Stimulated activated CD4-positive, alpha-beta T cell treated with anti-CD3 and anti-CD28 coated beads, Interleukin-4, amount 100 ng/mL, for 24 hours (primary cell): ENCODE measurements at places on chromosomes 3 and 15.

GRCh38 chr15:89346516-89347231, 12.1 kb upstream of the POLG start:
- DNase-seq = no peak

DNA sequence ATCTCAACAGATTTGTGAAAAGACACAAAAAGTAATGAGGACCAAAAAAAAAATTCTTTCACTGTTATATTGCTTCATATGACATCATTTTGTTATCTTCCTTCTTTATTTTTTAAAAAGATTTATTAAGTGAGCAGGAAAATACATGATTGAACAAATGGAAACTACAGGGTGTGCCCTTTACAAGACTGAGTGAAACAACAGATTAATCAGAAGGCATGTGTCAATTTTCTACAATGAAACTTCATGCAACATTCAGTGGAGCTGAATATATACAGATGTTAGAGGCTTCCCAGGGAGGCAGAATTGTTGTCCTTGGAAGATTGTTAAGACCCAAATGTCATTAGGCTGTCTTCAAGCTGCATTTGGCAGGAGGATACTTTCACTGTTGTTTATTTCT, 28.4 kb upstream of the SLC2A2 start:
- DNase-seq = no peak

GRCh38 chr3:24683090-24683489, 188.4 kb upstream of the THRB start:
- DNase-seq = no peak

DNA sequence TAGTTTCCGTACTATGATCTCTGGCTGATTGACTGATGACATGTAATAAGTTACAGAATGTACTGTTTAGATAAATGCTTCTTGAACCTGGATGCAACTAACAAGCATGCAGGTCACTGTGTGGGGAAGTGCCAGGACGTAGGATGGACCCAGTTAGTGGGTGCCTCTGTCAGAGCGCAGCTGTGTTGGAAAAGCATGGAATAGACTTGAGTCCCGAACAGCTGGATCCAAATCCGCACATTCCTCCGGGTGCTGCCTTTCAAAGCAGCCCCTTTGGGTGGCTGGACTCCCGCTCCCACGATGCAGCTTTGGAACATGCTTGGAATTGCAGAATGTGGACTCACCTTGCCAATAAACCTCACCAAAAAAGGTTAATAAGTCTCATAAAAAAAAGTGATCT, 35.5 kb upstream of the ALDH1A3 start:
- no peak for DNase-seq

DNA sequence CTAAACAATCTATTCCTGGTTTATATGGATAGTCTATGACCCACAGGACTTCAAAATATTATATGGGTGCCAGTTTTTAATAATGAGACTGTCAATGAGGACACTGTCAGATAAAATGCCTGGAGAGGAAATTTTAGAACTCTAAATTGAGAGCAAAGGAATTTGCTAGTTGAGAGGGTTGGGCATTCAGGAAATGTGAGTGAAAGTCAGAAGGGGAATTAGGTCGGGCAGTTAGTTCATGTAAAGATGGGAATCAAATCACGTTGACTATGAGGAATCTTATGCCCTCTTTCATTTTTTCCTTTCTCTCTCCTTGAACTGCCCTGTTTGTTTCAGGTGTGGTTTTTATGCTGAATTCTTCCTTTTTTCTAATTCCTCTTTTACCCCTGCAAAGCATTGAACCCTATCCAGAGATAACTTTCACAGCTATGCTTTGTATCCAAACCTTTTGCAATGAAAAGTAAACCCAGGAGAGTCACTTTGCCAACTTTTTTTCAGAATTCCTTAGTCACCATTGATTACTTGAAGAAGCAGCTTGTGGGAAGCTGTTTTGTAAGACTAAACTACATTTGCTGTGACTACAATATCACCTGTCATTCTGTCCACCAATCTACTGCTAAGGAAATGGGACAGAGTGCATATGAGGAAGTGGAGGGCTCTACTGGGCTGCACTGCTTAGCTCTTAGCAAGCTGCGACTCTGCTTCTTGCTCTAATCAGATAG, 27.8 kb downstream of the CHP1 start:
- no peak for DNase-seq

GRCh38 chr3:158769952-158770740, 31.7 kb upstream of the MFSD1 start:
- DNase-seq = no peak

- no peak for DNase-seq
These were observed 35.2 kb upstream of the PRICKLE2 start for GRCh38 chr3:64260431-64260830.

DNA sequence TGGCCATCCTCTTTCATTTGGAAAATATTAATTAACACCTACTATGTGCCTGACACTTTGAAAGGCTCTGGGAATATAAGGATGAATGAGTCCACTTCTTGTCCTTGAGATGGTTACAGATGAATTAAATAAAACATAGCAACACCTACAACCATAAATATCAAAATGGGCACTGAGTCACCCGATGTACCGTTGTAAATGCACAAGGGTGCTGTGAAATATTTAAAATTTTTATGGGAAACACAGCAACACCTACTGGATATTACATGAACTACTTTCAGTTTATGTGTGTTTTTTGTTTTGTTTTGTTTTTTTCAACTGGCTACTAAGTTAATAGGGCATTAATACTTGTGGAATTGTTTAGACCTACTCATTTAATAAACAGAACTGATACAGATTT, 239.0 kb upstream of the NAALADL2 start:
- DNase-seq = no peak

DNA sequence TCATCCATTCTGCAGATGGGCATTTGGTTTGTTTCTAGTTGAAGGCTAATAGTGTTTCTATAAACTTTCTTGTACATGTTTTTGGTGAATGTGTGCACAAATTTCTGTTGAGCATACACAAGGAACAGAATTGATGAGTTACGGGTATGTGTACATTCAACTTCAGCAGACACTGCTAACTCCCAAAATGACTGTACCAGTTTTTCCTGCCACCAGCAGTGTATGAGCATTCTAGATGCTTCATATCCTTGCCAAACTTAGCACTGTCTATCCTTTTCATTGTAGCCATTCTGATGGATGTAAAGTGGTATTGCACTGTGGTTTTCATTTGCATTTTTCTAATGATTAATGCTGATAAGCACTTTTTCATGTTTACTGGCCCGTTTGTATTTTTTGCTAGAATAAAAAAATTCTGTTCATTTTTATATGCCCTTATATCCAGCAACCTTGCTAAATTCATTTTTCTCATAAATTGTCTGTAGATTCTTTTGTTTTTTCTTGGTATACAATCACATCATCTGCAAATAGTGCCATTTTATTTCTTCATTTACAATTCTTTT, 110.2 kb downstream of the ATP1B3 start:
- no peak for DNase-seq

DNA sequence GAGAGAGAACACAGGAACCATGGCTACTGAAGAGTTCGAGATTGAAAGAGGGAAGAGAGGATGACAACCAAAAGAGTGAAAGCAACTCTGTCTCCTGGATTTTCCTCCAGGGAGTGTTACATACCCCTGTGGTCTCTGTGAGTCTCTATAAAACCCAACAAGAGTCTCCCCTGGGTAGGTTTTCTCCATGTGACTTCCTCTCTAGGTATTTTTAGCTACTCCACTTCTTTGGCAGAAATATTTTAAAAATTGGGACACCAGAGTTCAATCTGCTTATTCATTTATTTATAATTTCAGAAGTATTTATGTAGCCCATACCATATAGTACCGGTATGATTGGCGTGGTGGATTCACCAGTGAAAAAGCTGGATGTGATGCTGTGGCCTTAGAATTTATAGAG, 671.7 kb upstream of the NR2F2 start:
- no peak for DNase-seq

DNA sequence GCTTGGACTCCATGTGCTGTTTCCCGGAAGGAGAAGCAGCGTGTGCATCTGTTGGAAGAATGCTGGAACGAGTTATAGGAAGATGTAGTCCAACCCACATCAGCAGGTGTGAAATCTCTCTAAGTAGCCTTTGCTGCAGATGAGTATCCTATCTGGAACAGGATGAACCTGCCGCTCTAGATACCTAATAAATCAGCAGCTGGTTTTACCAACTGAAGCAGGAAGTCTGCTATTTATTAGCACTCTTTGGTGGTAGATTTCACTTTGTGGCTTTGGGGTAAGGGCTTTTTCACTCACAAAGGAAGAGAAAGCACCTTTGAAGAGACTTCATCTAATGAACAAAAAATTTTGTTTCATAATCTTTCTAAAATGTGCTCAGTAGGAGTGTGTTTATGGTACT, 66.4 kb downstream of the DCUN1D1 start:
- no peak for DNase-seq

DNA sequence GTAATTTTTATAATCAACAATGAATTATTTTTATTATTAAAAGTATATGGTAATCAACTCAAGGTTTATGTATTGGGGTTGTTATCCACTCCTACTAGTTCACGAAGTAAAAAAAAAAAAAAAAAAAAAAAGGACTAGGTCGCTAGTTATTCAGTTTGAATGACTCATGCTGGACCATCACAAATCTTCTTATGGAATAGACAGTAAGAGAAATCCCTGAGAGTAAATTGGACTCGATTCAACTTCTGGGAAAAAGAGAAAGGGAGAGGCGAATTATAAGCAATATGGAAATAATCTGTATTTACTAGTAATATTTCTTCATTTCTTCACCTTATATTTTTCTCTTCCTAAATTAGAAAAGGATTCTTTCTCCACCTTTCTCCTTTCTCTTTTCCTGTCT, 2.0 kb downstream of the MYEF2 start:
- no peak for DNase-seq

- DNase-seq = no peak
These were observed 209.8 kb downstream of the PDCD6IP start for GRCh38 chr3:34008191-34008590.

- no peak for DNase-seq
These were observed 225.5 kb upstream of the STT3B start for GRCh38 chr3:31307131-31307785.

- no peak for DNase-seq
These were observed 613.4 kb downstream of the FOXP1 start for GRCh38 chr3:70970171-70970570.

DNA sequence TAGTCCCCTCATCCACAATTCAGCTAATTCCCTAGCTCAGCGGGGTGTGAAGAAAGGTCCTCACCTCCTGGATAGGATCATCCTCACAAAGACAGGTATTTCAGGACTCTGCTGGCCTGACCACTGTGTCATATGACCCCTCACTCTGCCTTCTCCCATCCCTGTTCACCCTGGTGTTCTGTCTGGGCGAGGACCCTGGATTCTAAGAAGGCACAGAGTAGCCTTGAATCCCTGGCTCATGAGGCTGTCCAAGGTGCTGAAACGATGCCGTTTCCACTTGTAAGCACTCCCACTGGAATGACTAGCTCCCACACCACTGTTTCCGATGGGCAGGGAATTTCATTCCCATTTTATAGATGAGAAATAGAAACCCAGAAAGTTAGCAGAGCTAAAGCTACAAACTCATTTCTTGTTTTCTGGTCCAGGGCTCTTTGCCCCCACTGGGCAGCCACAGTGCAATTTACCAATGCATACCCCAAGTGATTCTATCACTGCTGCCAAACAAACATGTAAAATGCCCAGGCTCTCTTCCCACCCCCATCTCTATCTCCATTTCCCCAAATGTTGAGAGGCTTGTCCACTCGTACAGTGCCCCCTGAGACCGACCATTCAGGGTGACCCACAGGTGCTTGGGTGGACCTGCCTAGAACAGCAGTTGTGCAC, 83.2 kb downstream of the RAB11A start:
- no peak for DNase-seq

DNA sequence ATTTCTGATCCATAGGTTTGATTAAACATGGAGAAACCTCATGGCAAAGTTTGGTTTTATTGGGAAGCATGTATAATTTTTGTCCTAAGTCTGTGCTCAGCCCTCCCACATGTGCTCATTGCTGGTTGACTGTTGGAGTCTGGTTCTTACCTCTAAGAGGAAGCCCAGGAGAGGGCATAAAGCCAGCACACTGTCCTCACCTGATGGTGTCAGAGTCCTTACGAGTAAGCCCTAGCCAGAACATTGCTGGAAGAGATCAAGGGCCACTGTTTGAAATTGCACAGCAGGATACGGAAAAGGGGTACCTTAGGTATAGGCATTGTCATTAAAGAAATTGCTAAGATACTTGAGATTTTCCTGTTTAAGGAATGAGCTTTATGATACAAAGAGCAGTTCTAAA, 21.3 kb downstream of the MLH1 start:
- no peak for DNase-seq

DNA sequence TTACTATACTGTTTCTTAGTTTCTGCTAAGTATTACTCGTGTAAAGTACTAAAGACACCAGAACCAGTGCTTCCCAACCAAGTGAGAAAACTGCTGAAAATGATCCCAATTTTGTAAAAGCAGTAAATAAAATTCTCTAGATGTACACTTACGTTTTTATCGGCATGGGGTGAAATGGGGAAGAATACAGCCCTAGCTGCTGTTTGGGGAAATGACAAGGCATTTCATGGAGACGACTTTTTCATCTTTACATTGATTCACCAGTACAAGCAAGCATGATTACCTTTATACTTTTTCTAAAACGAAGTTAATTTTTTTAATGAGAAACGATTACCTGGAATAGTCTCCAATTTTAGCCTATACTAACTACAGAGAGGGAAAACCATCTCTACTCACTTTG, 1.4 kb downstream of the PSMD6 start:
- no peak for DNase-seq

DNA sequence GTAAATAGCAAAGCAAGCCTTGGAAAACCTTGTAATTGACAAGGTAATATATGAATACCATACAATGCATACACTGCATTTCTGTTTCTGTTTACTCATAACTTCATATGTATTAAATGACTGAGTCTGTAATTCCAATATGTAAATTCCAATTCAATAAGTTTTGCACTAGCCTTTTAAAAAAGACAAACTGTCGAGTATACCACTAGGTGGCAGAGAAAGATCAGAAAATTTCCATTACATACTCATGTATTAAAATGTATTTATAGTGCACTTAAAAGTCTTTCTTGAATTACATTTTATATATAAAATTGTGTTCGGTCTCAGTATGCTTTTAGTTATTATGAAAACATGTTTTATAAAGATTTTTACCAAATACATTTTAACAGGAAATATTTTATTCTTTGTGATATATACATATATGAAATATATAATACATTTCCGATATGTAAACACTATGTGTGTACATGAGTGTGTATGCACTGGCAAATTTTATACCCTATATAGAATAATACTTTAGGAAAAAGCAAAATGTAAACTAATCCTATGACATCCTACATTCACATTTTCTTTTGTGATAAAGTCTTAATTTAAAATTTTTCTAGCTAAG, 216.8 kb downstream of the VGLL3 start:
- DNase-seq = no peak

GRCh38 chr3:178562947-178563232, 26.7 kb downstream of the KCNMB2 start:
- no peak for DNase-seq

GRCh38 chr3:134212967-134213665, 37.5 kb downstream of the RYK start:
- DNase-seq = peak; percentile 93
